ENCODE measurements at places on chromosomes 6 and 20. TPM values are rescaled to one million over a fixed set of nuclear protein-coding genes. Genes with fewer than 3 reads are reported as not detected.

GRCh38 chr6:4979426-4979825 lies 24.4 kb downstream of the RPP40 start:
- DNase-seq = no peak

DNA sequence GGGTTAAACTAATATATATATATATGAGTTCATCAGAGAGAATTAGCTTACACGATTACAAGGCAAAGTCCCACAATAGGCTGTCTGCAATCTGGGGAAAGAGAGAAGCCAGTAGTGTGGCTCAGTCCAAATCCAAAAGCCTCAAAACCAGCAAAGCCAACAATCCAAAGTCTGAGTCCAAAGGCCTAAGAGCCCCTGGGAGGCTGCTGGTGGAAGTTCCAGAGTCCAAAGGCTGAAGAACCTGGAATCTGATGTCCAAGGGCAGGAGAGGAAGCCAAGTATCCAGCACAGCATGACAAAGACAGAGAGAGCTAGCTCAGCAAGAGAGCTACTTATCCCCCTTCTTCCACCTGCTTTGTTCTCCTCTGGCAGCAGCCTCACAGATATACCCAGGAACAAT lies 274.7 kb upstream of the ID4 start:
- no peak for DNase-seq

DNA sequence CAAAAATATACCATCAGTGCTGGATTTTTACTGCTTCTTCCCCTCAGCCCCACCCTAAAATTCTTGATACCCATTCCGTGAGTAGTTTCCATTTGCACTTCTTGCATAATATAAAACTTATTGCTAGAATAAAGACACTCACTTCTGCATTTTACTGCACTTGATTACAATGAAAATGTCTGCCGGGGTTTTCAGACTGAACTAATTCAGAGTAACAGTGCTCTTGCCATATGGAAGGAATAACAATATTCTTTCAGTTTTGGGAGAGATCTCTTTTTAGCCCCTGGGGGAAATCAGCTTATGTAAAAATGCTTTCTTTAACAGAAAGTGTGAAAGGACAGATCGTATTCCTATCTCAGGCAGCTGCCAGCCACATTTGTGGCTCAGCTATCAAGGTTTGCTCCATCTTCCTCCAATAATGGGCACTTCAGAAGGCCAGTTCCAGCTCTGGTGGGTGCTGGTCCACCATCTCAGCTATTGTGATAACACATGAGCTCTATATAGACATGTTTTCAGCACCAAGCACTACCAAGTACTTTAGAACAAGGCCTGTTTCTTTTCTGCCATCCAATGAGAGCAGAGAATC lies 8.9 kb downstream of the SMLR1 start:
- DNase-seq = peak; percentile 71

Gene TNFRSF21
- total RNA-seq = 6.7 TPM

GRCh38 chr6:69580706-69581105 lies 216.1 kb downstream of the LMBRD1 start:
- no peak for DNase-seq

GRCh38 chr6:22325481-22325880 lies 28.6 kb upstream of the PRL start:
- DNase-seq = peak; percentile 5

Gene FAM209A
- total RNA-seq = not detected

DNA sequence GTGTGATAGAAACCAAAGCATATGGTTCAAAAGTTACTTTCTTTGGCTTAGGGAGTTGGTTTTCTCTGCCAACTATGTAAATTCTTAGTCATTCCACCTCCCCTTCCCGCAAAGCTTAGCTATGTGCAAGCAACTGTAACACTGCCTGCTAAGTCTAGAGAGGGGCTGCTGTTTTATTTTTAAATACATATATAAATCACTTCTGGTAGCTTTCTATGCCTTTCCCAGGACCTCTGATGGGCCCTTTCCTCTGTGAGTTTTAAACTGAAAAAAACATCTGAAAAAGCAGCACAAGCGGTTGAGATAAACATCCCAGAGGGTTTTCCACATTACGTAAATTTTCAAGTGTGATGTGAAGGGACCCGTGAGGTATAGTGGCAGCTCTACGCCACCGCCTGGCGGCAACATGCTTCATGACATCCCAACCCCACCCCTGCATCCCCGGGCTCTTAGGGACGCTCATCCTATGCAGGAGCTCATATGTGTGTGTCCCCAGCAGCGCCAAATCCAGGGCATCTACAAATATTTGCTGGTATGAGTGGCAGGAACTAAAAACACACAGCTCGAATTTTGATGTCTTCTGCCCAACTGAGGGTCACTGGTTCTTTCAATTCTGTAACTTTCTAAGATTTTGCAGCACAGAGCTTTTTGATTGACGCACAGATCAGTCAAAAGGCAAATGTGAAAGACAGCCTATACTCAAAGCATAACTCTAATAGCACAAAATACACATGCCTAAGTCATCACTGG lies 12.7 kb downstream of the SAYSD1 start:
- peak; percentile 66 for DNase-seq

GRCh38 chr6:149128489-149129145 lies 188.9 kb upstream of the TAB2 start:
- no peak for DNase-seq

- no peak for DNase-seq
These were observed 149.9 kb downstream of the MMS22L start for GRCh38 chr6:97133067-97133466.

DNA sequence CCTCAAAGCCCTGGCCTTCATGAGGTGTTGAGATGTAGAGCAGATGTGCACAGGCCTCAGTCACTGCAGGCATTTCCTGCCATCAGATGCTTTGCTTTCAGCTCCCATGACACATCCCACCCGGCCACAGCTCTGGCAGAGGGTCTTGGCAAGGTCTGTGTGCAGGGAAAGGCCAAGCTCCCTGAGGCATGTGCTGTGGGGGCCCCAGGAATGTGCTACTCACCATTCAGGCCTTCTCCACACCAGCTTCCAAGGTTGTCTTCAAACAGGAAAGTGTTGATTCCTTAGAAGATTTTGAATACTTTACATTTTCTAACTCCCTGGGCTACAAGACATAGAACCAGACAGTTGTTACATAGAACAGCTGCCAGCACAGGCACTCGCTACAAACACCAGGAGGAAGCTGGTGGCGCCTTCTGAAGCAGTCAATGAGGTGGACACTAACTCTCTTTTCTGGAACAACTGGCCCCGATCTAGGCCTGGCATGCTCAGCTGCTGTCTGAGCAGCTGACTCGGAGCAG lies 27.8 kb downstream of the CASS4 start:
- DNase-seq = peak; percentile 57

GRCh38 chr6:69974193-69974592 lies 107.8 kb downstream of the COL19A1 start:
- DNase-seq = no peak

DNA sequence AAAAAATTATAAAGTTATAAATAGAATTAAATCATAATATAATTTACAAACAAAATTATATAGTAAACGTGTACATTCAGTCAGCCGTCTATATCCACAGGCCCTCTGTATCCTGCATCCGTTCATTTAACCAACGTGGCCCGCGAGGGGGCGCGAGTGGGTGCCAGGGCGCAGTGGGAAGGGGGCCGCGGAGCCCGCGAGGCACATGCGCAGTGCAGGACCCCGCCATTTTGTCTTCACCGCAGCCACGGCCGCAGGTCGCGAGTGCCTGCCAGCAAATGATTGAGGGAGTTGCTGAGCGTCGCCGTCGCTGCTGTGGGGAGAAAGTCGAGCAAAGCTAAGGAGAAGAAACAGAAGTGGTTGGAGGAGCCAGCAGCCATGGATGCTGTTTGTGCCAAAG lies 53.4 kb upstream of the ECI2 start:
- no peak for DNase-seq

GRCh38 chr20:50788045-50788991 lies 6.5 kb upstream of the BCAS4 start:
- DNase-seq = peak; percentile 54

Gene EPB41L1
- total RNA-seq = 18.1 TPM

Gene SFTA2
- total RNA-seq = not detected

DNA sequence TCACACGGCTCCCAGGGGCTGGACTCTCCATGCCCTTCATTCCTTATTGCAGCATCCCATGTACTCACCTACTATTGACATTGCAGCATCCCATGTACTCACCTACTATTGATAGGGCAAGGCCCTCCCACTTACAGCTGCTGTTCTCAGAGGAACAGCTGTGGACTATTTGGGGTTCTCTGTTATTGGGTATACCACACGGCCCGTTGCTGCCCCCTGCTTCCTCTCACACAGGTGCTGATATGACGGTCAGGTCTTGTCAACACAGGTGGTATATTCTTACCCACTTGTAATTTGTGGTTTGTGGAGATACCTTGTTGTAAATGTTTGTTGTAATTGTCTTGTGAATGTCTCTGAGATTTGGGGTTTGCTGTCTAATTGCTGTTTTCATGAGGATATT lies 18.8 kb downstream of the ALDH5A1 start:
- no peak for DNase-seq
